ENCODE measurements at places on chromosomes 12 and 14.

DNA sequence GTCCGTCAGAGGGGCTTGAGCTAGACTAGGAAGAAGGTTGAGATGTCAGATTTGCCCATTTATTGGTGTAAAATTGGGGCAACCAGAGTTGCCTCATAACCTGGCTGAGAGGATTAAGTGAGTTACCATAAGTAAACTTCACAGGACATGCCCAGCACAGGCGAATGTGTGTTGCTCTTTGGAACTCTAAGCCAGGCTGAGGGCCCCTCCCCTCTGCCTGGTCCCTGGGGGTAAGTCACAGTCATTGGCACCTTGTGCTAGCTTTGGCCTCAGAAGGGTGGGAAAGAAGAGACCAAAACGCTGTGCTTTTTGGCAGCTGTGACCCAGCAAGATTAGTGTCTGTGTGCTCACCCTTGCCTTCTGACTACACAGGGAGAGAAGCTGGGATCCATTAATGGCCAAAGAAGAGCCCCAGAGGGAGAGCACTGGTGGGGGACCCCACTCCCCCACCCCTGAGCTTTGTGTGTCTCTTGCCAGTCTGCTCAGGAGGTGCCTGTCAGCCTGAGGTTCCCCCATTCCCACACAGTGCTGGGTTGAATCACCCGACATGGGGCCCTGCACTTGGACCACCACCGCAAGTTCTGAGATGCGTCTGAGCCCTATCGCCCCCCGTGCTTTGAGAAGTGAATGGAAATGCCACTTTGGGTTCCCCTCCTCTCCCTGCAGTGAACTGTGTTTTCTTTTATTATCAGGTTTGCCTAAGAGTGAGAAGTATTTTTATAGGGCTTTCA is 74.1 kb downstream of the CACNA1C start:
- no peak for DNase-seq

GRCh38 chr12:90653040-90653439 is 301.9 kb downstream of the CCER1 start:
- DNase-seq: no peak

GRCh38 chr12:132288516-132289215 is 40.7 kb downstream of the GALNT9 start:
- no peak for DNase-seq

GRCh38 chr12:107399046-107399445 is 286.6 kb upstream of the PWP1 start:
- DNase-seq: no peak

- no peak for DNase-seq
These were observed 943.8 kb downstream of the SLC16A7 start for GRCh38 chr12:60539592-60539991.

DNA sequence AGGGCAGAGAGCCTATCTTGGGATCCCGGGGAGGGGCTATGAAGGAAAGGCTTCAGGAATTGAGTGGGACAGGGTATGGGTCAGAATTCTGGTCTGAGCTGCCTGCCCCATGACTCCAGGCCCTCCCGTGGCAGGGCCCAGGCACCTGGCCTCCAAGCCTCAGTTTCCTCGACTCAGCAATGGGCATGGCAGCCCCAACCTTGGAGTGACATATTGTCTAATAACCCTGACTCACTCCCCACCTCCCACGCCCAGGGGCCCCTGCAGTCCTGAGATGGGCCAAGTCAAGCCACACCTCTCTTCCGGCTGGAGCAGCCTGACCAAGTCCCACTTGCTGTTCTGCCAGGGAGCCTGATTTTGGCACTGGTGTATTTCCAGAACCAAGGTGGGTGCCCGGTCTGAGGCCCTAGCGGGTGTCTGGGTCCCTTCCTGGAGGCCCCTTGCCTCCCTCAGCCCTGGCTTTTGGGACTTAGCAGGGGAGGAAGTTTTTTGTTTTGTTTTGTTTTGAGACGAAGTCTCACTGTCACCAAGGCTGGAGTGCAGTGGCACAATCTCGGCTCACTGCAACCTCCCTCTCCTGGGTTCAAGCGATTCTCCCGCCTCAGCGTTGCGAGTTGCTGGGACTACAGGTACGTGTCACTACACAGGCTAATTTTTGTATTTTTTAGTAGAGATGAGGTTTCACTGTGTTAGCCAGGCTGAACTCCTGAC is 40.3 kb upstream of the RCOR1 start:
- DNase-seq: no peak

DNA sequence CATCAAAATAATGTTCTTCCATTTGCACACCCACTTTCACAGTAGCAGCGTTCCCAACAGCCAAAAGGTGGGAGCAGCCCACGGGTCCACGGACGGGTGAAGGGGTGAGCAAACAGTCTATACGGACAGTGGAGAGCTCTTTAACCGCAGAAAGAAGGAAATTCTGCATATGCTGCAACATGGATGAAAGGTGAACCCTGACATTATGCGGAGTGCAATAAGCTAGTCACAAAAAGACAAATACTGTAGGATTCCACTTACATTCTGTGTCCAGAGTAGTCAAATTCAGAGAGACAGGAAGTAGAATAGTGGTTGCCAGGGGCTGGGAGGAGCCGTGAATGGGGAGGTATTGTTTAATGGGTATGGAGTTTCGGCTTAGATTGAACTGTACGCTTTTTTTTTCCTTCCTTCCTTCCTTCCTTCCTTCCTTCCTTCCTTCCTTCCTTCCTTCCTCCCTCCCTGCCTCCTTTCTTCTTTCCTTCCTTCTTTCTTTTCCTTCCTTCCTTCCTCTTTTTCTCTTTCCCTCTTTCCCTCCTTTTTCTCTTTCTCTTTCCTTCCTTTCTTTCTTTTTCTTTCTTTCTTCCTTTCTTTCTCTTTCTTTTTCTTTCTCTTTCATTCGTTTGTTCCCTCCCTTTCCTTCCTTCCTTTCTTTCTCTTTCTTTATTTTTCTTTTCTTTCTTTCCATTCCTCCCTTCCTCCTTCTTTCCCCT is 15.8 kb upstream of the ANKRD9 start:
- no peak for DNase-seq

GRCh38 chr12:104694161-104694560 is 237.4 kb downstream of the CHST11 start:
- DNase-seq: no peak

GRCh38 chr12:7788294-7788660 is 925 bp upstream of the NANOG start:
- DNase-seq: no peak

DNA sequence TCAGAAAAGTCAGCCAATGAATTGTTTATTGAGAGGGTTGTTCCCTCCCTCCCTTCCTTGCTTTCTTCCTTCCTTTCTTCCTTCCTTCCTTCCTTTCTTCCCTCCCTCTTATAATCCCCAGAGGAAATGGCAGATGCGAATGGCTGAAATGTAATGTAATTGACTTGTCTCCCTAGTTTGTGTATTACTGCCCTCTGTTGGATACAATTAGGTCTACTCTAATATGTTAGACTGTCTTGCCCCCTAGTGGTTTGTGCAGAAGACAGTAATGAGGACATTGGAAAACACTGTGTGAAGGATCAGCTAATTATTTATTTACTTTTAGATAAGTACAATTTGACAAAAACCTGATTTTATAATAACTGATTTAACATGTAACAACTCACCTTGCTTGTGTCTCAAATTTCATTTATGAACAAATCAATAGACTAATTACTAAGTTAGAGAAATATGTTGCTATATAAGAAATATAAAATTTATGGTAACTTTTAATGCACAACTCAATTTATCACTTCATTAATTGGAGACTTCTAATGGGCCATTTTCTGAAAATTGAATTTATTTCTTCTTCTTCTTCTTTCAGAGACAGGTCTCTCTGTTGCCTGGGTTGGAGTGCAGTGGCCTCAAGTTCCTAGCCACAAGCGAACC is 229.8 kb upstream of the LRIG3 start:
- DNase-seq: peak; percentile 10

DNA sequence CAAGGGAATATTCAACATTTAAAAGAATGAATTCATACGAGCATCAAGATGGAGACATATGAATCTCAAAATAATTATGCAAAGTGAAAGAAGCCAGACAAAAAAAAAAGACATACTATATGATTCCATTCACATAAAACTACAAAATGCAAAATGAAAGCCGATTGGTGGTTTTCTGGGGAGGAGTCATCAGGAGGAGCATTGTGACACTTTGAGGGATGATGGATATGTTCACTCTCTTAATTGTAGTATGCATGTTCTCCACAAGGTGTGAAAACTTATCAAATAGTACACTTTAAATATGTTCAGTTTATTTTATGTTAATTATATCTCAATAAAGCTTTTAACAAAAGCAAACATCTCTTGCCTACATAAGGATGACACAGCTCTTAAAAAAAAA is 13.5 kb downstream of the OLR1 start:
- DNase-seq: no peak

- no peak for DNase-seq
These were observed 41.1 kb downstream of the SYNE2 start for GRCh38 chr14:63893701-63894458.

- DNase-seq: peak; percentile 87
These were observed 1.2 kb downstream of the PRMT8 start for GRCh38 chr12:3491938-3492792.

DNA sequence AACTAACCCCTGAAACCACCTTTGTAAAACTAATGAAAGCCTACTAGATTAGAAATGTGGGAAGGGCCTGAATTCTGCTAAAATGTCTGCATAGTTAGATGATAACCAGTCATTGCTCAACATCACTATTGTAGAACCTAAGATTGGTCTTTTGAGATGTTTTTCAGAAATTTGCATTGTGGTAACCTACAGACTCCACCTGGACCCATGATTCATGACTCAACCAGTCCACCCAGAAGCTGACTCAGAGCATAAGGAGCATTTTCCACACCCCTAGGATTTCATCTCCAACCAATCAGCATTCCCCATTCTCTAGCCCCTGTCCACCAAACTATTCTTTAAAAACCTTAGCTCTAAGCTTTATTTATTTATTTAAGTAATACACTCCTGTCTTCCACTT is 30.4 kb upstream of the CHGA start:
- DNase-seq: no peak

DNA sequence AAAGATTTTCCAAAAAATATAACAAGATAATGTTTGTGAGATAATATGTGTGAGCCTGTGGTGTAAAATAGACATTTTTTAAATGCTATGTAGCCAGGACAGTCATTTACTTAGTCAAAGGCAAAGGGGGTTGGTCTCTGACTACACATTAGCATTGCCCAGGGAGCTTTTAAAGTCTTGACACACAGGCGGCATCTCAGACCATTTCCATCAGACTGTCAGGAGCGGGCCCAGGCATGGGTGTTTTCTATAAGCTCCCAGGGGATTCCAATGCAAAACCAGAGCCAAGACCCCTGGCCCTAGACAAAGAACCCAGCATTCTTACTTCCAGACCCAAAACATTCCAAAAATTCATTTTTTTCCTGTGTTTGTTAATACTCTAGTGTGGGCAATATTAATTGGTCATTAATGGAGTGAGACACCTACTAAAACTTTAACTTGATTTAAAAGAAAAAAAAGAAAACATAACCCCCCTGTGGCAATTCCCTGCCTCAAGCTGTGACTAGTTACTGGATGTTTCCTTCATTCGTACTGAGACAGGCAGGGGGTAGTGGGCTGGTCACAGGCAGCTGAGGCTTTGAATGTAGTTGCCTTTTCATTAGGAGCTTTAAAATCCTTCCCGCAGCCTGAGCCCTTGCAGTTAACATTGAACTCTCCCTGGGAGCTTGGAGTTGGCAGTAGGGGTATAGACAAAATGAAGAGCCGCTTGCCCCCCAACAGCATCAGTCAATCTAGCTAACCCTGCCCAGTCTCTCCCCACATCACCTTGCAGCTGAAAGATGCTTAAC is 103.7 kb downstream of the CMKLR1 start:
- no peak for DNase-seq

DNA sequence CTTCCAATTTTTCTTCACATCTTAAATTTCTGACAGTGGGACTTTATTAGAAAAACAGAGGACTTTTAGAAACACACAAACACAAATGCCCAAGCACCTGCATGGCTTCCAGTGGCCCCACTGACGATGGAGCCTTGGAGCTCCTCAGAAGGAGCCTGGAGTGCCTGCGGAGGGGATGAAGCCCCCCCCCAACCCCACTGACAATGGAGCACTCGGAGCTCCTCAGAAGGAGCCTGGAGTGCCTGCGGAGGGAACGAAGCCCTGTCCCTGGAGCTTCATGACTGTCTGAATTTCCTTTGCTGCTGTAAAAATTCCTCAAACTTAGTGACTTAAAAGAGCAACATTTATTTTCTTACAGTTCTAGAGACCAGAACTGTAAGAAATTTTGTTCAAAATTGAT is 80.1 kb upstream of the VRK1 start:
- no peak for DNase-seq

DNA sequence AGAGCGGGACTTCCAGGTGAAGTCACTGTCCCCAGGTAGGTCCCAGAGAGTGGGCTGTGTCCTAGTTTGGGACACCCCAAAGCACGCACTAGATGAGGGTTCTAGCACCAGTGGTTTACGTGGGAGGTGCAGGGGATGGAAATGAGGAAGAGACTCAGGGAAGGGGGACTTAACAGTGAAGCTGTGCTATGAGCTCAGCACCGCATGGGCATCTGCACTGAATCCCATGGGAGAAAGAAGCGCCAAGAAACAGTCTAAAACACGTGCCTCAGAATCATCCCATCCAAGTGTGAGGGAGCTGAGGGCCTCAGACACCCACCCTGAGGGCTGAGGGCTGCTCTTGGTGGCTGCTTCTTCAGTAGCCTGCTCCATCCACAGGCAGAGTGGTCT is 71.5 kb upstream of the ZFP36L1 start:
- no peak for DNase-seq

DNA sequence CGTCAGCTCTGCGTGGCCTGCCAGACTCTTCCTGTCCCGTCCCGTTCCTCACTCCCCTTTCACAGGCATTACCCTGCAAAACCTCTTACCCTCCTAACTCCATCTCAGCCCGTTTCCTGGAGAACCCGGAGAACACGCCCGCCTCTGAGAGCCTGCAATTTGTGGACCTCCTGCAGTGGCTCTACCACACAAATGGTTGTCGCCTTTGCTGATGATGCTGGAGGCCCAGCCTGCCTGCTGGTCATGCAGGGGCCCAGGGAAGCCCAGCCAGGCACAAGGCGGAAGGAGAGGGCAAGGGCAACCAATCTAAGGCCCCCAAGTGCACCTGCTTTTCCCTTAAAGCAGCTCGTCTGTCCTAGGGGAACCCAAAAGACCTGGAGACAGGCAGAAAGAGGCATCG is 22.5 kb downstream of the RFLNA start:
- DNase-seq: no peak

DNA sequence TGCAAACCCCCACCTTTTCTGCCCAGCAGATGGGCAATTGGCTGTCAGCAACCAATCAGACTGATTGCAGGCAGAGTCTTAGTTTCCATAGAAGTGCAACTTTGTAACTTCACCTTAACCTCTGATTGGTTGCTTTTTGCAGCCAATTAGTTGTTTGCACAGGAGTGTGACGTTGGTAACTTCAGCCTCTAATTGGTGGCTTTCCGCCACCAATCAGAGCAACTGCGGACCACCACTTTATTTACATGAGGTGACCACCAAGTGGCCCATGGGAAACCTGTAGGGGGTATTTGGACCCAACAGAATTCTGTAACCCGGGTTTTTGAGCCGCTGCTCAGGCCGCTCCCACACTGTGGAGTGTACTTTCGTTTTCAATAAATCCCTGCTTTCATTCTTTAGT is 32.3 kb downstream of the CDKN1B start:
- DNase-seq: no peak

- peak; percentile 73 for DNase-seq
These were observed 240.0 kb upstream of the CPNE8 start for GRCh38 chr12:39145175-39145999.

GRCh38 chr14:24712909-24713308 is 78.9 kb upstream of the GZMB start:
- DNase-seq: no peak

- DNase-seq: no peak
These were observed 56.8 kb upstream of the PARP11 start for GRCh38 chr12:3929875-3930615.

GRCh38 chr12:11595080-11595479 is 54.4 kb upstream of the ETV6 start:
- no peak for DNase-seq

Data from endothelial cell (in vitro differentiated cells).